RWPE1 (cell line): ENCODE measurements at places on chromosomes 13 and 19.

GRCh38 chr13:32905063-32905863 is 111.0 kb upstream of the KL start:
- peak; percentile 28 for DNase-seq

GRCh38 chr19:12664406-12665280 is 1.9 kb downstream of the MAN2B1 start:
- DNase-seq, result no peak

DNA sequence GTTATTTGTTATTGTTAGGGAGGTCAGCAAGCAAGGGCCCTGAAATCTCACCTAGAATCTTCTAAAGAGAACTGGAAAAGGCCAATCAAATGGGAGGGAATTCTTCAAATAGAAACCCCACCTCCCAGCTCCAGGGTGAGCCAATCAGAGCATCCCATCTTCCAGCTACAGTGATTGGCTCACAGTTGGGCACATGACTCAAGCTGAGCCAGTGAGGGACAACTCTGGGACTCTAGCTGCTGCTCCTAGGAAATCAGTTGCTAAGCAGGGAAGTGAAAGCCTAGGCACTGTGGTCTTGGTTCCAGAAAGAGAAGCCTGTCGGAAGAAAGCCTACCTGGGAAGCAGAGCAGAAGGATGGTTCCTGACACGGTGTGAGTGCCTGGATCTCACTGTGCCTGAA is 13.4 kb downstream of the TM6SF2 start:
- peak; percentile 76 for DNase-seq

DNA sequence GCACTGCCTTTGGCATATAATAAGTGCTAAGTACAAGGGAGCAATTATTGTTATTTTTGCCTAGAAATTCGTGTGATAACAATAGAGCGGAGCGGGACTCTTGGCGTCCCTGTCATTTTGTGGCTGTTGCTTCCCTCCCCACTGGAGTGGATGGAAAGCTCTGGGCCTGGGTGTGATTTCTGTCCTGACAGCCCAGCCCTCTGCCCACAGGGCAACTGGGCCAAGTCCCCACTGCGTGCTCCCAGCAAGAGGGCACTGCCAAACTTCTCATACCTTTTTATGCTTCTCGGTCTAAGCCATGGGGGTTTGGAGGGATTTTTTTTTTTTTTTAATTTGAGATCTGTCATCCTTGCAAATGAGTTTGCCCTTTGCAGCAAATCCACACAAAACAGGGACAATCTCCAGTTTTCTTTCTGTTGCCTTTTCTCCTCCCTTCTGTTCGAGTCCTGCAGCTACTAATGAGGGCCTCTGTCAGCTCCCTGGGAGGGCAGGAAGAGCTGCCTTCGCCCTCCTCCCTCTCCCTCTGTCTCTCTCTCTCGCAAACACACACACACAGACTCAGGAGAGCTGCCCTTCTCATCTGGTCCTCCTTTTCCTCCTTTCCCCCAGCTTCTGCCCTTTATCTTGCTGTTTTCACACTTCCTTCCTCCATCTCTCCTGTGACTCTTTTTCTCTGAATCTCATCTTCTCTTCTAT is 103.9 kb downstream of the DNAJC15 start:
- no peak for DNase-seq

DNA sequence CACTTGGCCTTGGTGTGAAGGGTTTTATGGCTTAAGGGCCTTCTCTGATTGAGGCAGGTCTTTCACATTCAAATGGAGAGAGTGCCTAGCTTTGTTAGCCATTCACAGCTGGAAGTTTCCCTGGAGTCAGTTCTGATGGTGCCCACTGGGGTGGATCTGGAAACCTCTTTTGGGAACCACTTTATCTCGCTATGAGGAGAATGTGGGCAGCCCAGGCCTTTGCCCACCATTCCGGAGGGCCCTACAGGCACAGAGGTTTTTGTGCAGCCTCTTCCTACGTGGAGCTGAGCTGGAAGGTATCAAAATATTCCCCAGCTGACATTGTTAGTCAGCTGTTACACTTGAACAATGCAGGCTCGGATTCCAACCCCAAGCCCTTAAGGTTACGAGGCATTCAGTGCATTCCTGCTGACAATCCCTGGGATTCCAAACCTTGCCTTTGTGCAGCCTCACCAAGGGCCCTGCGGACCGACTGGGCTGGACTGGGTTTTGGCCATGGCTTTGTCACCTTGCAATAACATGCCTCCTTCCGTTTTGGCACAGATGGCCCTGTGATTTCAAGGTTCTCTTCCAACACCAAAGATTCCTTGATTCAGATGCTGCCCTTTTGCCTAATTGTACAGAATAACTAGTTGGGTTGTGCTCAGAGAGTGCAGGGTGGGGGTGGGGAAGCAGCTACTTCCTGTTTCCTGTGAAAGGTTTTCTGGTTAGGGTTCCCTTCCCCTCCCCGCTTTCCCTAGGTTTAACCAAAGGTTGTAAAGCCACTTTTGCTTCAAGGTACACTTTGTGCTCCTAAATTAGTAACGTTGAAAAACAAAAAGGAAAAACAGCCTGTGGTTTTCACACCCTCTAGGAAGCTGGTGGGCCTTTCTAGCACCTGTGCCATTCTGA is 27.0 kb downstream of the SAE1 start:
- DNase-seq, result peak; percentile 54

GRCh38 chr19:3975637-3976087 is 4.8 kb upstream of the DAPK3 start:
- DNase-seq, result no peak
